Activated naive CD4-positive, alpha-beta T cell treated with anti-CD3 and anti-CD28 coated beads, Interleukin-2, amount 50 U/mL, for 72 hours (primary cell): ENCODE measurements at places on chromosomes 1 and 21.

GRCh38 chr21:32732544-32732943 is 4.7 kb upstream of the SYNJ1 start:
- DNase-seq = no peak

GRCh38 chr1:235107368-235108184 is 21.1 kb downstream of the TOMM20 start:
- no peak for DNase-seq

DNA sequence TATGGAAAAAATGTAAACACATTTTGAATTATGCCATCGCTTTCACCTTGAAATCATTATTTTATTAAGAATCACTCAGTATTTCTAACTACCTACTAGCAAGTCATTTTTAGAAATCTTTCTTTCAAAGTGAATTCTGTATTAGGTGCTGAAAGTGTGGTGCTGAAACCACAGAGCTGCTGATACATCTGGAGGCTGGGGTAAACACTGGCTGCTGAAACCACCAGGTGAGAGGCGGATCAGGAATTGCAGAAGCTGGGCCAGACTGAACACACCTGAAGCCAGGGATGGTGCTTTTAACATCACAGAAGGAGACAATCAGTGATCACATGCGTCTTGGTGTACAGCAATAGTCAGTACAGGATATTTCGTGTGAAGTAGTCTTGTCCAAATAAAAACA is 42.2 kb upstream of the KCNE1 start:
- no peak for DNase-seq

GRCh38 chr1:43452789-43453441 is 816 bp downstream of the HYI start:
- DNase-seq = peak; percentile 52

GRCh38 chr1:101221945-101222429 is 14.8 kb upstream of the S1PR1 start:
- no peak for DNase-seq

GRCh38 chr1:14627608-14628489 is 29.4 kb downstream of the KAZN start:
- DNase-seq = no peak

- DNase-seq = no peak
Measured at GRCh38 chr1:2448098-2448445, 28.0 kb upstream of the PLCH2 start.

DNA sequence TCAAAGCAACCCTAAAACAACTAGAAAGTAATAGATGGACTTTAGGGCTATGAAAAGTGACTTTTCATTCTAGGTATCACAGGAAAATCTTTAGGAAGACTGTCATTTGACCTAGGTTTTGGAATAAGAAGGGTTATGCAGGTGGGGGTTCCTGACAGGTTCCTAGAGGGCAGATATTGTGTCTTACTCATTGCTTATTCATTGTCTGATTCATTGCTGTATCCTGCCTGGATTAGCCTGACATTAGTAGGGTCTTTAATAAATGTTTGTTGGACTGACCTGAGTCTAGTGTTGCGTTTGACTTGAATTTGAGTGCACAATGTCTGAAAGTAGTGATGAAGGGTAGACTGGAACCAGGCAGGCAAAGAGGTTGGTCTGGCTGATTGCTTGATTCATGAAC is 6.0 kb downstream of the FNBP1L start:
- no peak for DNase-seq

GRCh38 chr1:21756393-21757089 is 26.4 kb downstream of the USP48 start:
- no peak for DNase-seq

DNA sequence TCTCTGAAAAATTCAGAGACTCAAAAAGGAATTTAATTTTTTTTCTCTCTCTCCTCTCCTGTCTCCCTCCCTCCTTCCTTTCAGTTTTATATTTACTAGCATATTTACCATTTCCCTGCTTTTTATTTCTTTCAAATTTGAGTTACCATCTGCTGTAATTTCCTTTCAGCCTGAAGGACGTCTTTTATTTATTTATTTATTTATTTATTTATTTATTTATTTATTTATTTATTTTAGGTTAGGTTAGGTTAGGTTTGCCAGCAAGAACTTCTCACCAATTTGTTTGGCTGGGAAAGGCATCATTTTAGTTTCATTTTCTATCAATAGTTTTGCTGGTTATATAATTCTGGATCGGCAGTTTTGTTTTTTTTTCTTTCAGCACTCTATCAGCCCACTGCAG is 231.7 kb upstream of the ZRANB2 start:
- DNase-seq = no peak

DNA sequence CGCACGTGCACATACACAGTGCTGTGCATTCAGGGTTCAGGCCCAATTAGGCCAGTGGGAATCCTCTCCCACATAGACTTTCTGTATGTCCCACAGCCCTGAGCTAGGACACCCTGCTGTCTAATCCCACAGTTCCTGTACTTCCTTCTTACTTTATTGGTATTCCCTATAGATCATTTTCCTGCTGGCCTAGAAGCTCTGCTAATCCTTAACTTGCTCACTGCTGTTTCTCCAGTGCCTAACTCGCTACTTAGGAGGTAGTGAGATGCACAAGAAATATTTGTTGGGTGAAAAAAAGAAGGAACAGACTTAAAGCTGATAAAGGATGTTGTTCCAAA is 34.1 kb upstream of the FHAD1 start:
- no peak for DNase-seq

DNA sequence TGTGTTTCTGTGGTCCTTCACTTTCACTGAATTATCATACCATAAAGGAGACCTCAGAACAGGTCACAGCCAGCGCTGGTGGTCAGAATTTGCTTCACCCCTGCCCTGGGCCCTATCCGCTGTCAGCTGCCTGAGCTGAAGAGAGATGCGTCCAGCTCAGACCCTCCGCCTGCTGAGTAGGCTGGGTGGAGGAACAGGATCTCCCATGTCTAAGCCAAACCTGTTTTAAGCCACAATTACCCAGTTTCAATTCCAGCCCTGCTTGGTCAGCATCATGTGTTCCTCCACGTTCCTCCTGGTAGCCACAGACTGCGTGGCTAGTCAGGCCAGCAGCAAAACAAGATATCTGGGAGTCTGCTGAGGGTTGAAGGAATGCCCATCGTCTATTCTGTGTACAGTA is 13.5 kb upstream of the BGLAP start:
- DNase-seq = no peak

- DNase-seq = no peak
Measured at GRCh38 chr1:7656557-7657215, 114.4 kb upstream of the VAMP3 start.

- no peak for DNase-seq
Measured at GRCh38 chr1:1129381-1129821, 13.5 kb upstream of the C1orf159 start.

- no peak for DNase-seq
Measured at GRCh38 chr1:244454412-244454811, 2.7 kb upstream of the ADSS2 start.

DNA sequence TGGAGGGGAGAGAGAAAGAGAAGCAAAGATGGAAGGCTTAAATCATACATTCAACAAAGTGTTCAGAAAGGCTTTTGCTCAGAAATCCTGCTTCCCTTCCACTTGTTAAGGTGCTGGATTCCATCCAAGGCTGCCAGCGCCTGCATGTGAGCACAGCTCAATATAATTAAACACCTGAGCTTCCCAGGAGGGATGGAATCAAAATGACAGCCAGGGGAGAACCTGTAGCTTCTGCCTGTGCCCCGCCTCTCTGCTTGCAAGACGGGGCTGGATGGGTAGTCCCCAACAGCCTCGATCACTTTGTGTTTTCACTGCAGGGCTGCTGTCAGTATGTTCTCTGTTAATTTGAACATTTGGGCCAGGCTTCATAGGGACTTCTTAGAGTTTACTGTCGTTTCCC is 225.7 kb downstream of the KCNH1 start:
- DNase-seq = no peak
